ENCODE measurements at places on chromosomes 6 and 20.
A peak's percentile ranks its signal among the peaks of the same experiment; 100 is the strongest.

DNA sequence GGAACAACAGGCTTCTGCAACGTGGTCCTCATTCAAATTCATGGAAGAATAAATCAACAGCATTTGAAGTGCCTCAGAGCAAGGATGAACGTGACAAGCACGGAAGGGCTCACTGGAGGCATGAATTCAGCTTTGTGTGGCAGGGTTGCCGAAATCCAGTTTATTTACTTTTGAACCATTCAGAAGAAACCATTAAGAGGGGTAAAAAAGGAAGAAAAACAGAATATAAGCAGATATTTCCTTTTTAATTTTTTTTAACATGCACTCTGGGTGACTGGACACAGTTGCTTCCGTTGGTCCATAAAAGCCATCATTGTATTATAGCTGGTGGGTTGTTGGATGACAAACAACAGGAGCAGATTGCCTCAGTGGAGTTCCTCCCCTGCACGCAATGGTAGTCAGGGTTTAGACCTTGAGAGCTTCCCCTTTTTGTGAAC lies 17.3 kb upstream of the SNRPB2 start:
- DNase-seq = no peak

DNA sequence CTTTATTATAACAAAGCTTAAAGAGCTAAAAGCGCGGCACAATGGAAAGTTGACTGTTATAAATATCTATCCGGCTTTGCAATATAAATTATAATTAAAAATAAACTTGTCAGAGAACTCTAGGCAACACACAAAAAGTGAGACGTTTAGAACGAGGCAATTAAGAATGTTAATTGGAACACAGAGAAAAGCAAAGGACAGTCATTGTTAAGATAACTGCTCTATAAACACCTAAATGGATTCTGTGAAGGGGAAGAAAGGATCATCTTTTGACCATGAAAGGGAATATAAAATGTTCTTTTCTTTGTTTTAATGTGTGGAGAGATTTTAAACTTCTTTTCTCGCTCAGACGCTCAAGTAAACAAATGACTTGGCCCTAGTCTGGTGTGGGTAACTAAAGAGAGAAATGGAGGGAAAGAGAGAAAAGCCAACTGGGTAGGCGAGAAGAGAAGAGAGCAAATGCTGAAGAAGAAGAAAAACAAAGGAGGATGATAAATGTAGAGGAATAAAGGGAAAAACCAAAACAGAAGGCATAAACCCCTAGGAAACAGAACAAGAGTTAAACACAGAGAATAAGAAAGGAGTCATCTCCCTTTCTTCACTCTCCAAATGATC lies 9.3 kb upstream of the SALL4 start:
- DNase-seq = no peak

DNA sequence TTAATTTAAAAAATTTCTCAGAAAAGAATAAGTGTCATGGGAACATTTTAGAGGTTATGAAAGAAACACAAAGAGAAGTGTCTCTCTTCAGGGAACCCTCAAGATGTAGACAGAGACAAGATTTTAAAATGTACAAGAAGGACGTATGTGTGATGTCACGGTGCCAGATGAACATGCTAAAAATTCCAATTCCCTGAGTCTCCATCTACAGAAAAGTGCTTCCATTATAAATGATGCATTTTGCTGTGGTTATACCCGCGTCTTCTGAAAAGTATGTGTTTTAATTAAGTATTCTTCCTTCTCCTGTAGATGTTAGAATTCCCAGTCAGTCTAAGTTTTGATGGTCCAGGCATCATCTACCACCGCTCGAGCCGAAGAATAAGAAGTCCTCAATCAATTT lies 489.1 kb downstream of the PREX1 start:
- no peak for DNase-seq

DNA sequence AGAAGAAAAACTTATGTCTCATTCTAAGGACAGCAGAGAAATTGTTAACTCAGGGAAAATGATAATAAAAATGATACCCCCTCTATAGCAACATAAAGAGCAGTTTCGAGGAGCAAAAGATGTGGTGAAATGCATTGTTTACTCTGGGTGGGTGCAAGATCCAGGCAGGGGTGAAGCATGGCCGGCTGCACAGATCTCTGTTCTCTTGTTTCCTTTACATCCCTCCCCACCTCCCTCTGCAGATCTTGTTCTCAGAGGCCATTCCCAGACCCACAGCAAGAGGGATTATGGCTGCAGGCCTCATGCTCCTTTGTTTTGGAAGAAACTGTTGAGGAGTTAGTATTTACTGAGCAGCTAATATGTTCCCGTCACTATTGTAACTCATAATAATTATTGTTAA lies 1.8 kb downstream of the BTN3A1 start:
- DNase-seq = no peak

DNA sequence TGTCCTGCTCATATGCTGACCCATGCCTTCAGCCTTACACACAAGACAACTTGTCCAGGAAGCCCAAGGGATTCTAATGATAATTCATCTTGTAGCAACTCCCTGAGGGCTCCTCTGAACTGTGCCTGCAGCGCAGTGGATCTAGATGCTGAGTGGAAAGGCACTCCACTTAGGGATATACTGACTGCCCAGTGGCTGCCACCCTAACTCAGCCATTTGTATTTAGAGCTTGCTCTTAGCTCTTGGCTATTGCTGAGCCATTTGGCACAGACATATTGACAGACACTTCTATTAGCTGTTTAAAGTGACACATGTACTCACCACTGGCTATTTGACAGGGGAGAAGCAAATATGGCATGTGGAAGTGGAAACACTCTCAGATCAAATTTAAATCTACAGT lies 278.3 kb upstream of the SGK1 start:
- DNase-seq = no peak

DNA sequence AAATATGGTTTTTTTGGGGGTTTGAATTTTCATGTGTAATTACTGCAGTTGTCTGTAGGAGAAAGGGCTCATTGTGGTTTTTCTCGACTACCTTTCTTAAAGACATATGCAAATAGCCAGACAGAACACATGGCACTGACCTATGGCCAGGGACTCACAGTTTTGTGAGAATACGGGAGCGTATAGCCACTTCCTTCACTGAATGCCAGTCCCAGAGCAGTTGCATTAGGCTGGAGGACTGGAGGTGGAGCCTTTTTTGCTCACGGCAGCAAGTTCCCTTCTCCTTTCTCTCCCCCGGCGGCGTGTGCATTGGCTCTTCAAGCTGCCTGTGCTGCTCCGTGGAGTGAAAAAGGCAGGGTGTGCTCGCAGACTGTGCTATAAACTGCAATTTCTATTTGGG lies 114.9 kb downstream of the AKAP7 start:
- DNase-seq = peak; percentile 20

GRCh38 chr6:38702558-38703397 lies at the start of gene GLO1:
GLO1 (minus strand) TSS chr6:38703145; CDS start chr6:38703054, 91 bp downstream.
- DNase-seq = peak; percentile 99

DNA sequence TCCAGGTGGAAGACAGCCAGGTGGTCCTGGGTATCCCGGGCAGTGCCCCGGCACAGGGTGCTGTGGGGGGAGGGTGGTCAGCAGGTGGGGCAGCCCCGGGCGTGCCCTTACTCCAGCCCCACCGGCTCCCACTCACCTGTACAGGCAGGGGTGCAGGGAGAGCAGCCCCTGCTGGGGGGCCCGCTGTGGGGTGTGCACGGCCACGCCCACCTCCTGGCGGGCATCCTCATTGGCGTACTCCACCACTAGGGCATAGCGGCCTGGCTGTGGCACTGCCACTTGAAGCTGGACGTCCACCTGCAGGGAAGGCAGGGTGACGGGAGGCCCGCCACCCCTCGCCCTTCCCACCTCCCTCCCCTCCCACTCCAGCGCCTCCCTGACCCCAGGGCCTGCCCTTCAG lies 29.6 kb downstream of the ADRM1 start:
- DNase-seq = no peak

GRCh38 chr20:53842301-53843099 lies 227.9 kb downstream of the BCAS1 start:
- peak; percentile 77 for DNase-seq

DNA sequence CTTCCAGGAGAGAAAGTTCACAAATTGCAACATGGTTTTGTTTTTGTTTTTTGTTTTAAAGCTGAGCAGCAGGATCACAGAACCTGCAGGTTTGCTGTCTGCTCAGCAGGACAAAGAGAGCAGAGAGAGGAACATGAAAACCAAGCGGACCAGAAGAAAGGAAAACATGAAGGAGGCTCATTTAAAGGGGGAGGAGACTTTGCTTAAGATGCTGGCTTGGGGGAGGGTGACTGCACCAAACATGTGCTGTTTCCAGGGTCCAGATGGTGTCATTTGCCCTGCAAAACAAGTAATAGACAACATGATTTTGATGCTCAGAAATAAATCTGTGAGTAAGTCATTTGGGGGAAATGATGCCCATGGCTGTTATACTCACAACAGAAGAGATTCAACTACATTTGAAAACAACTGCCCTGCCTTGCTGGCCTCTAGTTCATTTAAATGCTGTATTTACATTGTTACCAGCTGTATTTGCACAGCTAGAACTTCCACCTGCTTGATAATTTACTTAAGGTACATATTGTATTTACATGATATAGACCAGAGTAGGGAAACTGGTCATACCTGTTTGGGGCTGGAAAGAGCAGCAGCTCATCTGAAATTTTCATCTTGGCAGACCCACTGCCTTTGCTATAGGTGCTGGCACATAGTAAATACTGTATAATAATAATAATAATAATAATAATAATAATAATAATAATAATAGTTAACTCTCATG lies 32.2 kb upstream of the CHD6 start:
- DNase-seq = no peak

DNA sequence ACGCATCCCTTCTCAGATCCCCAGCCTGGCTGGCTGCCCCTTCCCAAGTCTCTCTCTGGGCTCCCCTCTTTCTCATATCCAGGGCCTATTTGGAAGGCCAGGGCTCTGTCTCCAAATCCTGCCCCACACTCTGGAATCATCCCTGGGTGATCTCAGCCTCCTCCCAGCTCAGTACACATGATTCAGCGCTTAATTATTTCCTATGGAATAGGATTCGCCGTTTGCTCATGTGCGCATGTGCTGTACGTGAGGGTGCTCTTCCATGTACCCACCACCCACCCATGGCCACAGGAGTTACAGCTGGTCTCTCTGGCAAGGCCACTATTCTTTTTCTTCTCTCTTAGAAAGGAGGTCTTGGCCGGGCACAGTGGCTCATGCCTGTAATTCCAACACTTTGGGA lies 81.7 kb upstream of the FOXP4 start:
- DNase-seq = no peak

- no peak for DNase-seq
These were observed 193.3 kb downstream of the UTRN start for GRCh38 chr6:144478483-144478882.

DNA sequence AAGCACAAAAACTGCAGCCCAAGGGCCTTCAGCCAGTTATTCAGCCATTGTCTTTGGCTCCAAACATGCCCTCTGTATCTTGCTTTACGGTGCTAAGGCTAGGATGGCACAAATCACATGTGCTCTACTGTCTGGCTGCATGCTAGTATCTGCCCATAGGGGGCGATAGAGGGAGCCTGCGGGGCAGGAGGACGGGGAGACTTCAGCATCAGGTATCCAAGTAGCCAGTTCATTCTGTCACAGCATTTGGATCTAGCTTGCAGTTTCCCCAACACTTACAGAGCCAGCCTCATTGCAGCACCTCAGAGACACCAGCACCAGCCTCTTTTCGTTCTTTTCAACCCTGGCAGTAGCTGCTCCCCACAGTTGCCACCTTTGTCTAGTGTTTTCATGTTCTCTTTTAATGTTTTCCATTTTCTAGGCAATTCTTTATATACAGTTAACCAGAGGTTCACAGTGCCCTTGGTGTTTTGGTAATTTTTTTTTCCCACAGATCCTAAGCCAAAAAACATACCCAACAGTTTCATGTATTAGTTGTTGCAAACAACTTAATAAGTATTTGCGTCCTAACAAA lies 705.9 kb downstream of the PTPRT start:
- DNase-seq = no peak

DNA sequence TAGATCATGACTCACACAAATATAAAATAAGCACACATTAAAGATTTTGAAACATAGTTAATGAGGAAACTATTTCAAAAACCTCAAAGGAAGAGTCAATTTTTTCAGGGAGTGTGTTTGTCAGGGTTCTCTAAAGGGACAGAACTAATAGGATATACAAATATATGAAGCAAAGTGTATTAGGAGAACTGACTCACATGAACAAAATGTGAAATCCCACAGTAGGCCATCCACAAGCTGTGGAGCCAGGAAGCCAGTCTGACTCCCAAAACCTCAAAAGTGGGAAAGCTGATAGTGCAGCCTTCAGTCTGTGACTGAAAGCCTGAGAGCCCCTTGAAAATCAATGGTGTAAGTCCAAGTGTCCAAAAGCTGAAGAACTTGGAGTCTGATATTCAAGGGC lies 898.0 kb upstream of the EYS start:
- DNase-seq = no peak

- no peak for DNase-seq
These were observed 34.5 kb downstream of the SPDEF start for GRCh38 chr6:34521463-34522285.
